ENCODE measurements at places on chromosomes 6 and 20. TPM values are rescaled to one million over a fixed set of nuclear protein-coding genes. Genes with fewer than 3 reads are reported as not detected.
A peak's percentile ranks its signal among the peaks of the same experiment; 100 is the strongest.

DNA sequence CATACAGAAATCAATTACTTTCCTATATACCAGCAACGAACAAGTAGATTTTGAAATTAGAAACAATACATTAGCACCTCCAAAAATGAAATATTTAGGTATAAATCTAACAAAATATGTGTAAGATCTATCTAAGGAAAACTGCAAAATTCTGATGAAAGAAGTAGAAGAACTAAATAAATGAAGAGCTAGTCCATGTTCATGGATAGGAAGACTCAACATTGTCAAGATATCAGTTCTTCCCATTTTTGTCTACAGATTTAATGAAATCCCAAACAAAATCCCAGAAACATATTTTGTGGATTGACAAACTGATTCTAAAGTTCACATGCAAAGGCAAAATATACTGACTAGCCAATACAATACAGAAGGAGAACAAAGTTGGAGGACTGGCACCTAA lies 33.7 kb downstream of the PREP start:
- peaks cover 3% of the 10 kb centered on the region for H3K4me1 ChIP-seq
- no peak overlapping the region for H3K27ac ChIP-seq
- no peak for DNase-seq
- no peak overlapping the region for H3K4me3 ChIP-seq
- no peaks in the 10 kb centered on the region for H3K27me3 ChIP-seq
- peaks cover 11% of the 10 kb centered on the region for H3K36me3 ChIP-seq

DNA sequence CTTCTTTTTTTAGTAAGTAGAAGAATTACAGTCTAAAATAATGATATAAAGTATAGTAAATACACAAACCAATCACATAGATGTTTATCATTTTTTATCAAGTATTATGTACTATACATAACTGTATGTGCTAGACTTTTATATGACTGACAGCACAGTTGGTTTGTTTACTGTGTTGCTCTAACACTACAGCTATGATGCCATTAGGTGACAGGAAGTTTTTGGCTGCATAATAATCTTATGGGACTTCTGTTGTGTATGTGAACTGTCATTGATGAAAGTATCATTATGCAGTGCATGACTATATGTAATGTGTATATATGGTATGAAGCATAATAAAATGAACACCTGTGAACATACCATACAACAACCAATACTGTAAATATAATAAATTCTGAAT lies 104.0 kb downstream of the ZFAND3 start:
- no peaks in the 10 kb centered on the region for H3K36me3 ChIP-seq
- peaks cover 20% of the 10 kb centered on the region for H3K4me1 ChIP-seq
- H3K27me3 ChIP-seq, result no peaks in the 10 kb centered on the region
- no peak overlapping the region for H3K4me3 ChIP-seq
- no peak for DNase-seq
- no peak overlapping the region for H3K27ac ChIP-seq

GRCh38 chr20:59646487-59646886 lies 42.1 kb downstream of the PHACTR3 start:
- H3K36me3 ChIP-seq, result no peaks in the 10 kb centered on the region
- H3K4me1 ChIP-seq, result no peaks in the 10 kb centered on the region
- H3K27ac ChIP-seq, result no peak overlapping the region
- no peak for DNase-seq

The PLN gene
- not detected for total RNA-seq

The PTPN1 gene
- total RNA-seq, result 67.3 TPM

DNA sequence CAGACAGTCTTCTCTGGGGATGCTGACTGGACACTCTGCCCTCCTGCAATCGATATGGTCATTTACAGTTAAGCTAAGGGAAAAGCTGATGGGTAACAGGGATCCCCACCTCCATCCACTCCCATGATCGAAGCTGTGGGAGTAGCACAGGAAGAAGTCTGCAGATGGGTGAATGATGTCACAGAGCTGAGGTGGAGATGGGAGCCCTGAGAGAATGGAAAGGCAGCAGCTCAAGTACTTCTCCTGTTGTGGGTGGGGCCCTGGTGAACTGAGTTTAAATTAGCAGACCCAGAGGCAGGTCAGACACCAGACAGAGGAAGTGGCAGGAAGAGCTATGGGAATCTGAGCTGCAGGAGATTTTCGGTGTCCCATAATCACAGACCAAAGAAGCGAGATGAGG lies 29.0 kb downstream of the HDGFL1 start:
- no peak overlapping the region for H3K27ac ChIP-seq
- DNase-seq, result no peak
- H3K36me3 ChIP-seq, result no peaks in the 10 kb centered on the region

The IRF4 gene
- total RNA-seq, result 703 TPM

GRCh38 chr20:21315138-21315537 lies 12.0 kb downstream of the XRN2 start:
- H3K36me3 ChIP-seq, result no peaks in the 10 kb centered on the region

The RALGAPB gene
- 35.0 TPM for total RNA-seq

DNA sequence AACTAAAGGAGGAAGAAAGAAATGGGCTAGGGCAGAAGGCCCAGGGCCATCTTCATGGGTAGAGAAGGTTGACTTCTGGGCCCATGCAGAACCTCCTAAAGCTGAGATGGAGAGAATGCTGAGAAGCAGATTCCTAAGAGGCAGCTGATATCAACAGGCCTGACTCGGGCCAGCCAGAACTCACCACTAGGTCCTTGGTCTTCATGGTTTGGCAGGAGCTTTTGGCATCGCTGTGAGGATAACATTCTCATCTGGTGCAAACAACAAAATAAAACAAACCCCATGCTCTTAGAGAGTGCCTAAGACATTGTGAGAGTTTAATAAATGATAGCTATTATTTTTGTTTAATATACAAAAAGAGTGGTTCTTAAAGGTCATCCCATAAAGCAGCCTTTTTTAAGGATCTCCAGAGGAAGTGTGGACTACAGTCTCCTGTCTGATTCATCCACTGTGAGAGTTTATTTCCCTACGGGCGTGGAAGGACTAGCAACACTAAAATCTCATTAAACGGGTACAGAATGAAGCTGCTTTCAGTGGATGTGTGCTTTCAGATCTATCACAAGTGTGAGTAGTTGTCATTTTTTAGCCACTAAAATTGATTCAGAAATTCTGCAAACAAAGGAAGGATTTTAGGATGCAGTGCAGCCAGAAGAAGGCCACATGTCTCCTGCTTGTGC lies 160.0 kb downstream of the PLCB4 start:
- H3K4me3 ChIP-seq, result no peak overlapping the region
- H3K27ac ChIP-seq, result no peak overlapping the region
- no peaks in the 10 kb centered on the region for H3K36me3 ChIP-seq
- no peaks in the 10 kb centered on the region for H3K4me1 ChIP-seq
- no peaks in the 10 kb centered on the region for H3K27me3 ChIP-seq
- no peak for DNase-seq

DNA sequence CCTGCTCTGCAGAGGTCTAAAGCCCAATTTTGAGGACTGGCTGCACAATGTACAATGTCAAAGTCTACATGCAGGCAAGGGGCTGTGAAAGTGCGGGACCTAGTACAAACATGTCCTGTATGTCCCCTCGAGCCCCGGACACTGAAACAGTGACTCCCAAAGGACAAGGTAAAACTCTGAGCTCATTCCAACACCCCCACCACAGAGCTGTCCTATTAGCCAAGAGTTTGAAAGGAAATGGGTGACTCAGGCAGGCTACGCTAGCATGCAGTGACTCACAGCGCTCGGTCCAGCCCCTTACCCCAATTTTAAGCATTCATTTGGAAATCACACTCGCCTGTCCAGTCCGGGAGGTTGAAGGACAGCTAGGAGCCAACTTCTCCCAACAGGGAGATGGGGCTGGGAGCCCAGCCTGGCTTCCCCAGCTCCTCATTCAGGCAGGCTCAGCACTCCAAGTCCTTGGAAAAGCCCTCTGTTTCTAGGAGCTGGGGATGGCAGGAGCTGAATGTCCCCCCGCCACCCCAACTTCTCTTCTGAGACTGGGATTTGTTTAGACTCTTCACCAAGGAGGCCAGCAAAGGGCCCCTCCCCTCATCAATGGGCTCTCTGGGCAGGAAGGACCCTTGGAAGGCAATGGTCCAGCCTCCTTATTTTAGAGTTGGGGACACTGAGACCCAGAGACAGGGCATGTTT lies 3.9 kb downstream of the SDC4 start:
- H3K4me1 ChIP-seq, result peaks cover 8% of the 10 kb centered on the region
- H3K27ac ChIP-seq, result no peak overlapping the region
- no peaks in the 10 kb centered on the region for H3K36me3 ChIP-seq
- no peak for DNase-seq

GRCh38 chr20:58372806-58373205 lies 16.2 kb upstream of the VAPB start:
- no peaks in the 10 kb centered on the region for H3K36me3 ChIP-seq
- H3K4me3 ChIP-seq, result no peak overlapping the region
- DNase-seq, result no peak

The POU3F2 gene
- total RNA-seq, result not detected

- H3K27me3 ChIP-seq, result no peaks in the 10 kb centered on the region
Observed at GRCh38 chr6:166588691-166589336, 2.3 kb upstream of the RAMACL start.

GRCh38 chr6:10837622-10837994 lies 731 bp downstream of the MAK start:
- peak overlapping the region; percentile 42 for H3K27ac ChIP-seq
- peak; percentile 23 for DNase-seq
- peak overlapping the region; percentile 27 for H3K4me3 ChIP-seq
- H3K36me3 ChIP-seq, result no peaks in the 10 kb centered on the region

DNA sequence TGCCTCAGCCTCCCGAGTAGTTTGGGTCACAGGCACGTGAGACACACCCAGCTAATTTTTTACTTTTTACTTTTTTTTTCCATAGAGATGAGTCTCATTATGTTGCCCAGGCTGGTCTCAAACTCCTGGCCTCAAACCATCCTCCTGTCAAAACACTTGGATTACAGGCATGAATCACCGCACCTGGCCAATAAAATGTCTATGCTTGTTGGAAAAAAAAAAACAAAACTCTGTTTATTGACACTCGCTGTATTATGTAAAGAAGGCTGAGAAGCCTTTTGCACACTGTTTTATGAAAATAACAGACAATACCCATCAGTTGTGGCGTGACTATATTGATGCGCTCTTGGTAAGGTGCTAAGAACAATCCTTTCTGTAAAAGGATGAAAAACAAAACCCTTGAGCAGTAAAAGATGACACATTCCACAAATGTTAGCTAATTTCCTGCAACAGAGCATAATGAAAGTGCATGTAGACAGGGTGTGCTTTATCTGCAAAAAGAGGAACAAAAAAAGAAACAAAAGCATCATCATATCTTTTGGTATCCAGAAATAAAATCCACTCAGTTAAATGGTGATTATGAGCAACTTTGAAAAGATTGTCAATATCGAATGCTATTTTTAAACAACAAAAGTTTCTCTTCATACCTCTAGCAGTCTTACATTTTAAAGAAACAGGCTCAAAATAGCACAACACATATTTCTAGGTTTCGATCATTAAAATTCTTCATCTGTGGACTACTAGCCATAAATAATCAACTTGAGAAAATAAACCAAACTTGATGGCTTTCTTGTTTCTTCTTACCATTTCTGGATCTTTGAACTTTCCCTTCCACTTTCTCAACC lies 108.3 kb upstream of the PHACTR1 start:
- H3K27ac ChIP-seq, result no peak overlapping the region
- no peaks in the 10 kb centered on the region for H3K36me3 ChIP-seq
- H3K4me1 ChIP-seq, result no peaks in the 10 kb centered on the region
- no peaks in the 10 kb centered on the region for H3K27me3 ChIP-seq
- H3K4me3 ChIP-seq, result no peak overlapping the region

The ZSCAN23 gene
- 1.3 TPM for total RNA-seq

DNA sequence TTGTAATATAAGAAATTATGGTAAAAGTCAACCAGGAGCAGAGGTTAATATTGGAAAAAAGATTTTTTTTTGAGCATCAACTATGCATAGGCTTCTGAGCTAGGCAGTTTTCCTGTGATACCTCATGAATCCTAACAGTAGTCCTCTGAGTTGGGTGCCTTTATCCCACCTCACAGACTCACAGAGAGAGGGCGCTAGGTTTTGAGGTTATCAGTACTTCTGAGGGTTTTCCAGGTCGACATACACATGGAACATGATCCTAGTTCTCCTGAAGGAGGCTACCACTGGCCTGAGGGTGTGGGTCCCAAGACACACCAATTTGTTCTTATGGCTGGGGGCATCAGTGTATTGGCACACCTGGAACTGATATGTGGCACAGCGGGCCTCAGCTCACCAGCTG lies 358.8 kb upstream of the JAG1 start:
- no peaks in the 10 kb centered on the region for H3K4me1 ChIP-seq
- no peak for DNase-seq
- no peak overlapping the region for H3K4me3 ChIP-seq
- no peaks in the 10 kb centered on the region for H3K36me3 ChIP-seq
- H3K27me3 ChIP-seq, result no peaks in the 10 kb centered on the region

The BANF2 gene
- not detected for total RNA-seq

- H3K27ac ChIP-seq, result no peak overlapping the region
- H3K4me3 ChIP-seq, result no peak overlapping the region
- H3K27me3 ChIP-seq, result no peaks in the 10 kb centered on the region
- no peaks in the 10 kb centered on the region for H3K36me3 ChIP-seq
- no peak for DNase-seq
- H3K4me1 ChIP-seq, result no peaks in the 10 kb centered on the region
Observed at GRCh38 chr6:3422435-3423070, 34.3 kb downstream of the SLC22A23 start.

The SLC52A3 gene
- total RNA-seq, result not detected

The RIPOR3 gene
- total RNA-seq, result not detected

The CCN5 gene
- not detected for total RNA-seq

DNA sequence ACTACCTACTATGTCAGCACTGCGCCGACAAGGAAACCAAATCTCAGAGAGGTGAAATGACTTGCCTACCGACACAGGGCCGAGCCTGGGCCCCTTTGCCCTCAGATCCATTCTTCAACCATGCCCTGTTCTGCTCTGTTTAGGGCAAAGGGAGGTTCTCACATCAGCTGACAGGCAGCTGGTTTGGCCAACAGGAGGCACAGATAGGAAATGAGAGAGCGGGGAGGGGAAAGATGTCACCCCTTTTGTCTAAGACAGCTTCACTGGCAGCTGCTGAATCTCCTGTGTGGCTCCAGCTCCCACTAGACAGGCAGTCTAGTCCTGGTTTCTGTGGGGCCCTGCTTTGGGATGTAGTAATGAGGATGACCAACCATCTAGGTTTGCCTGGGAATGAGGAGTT lies 158.7 kb downstream of the TMEM200A start:
- H3K36me3 ChIP-seq, result no peaks in the 10 kb centered on the region
- no peak overlapping the region for H3K4me3 ChIP-seq
- H3K27ac ChIP-seq, result no peak overlapping the region
- no peaks in the 10 kb centered on the region for H3K27me3 ChIP-seq

DNA sequence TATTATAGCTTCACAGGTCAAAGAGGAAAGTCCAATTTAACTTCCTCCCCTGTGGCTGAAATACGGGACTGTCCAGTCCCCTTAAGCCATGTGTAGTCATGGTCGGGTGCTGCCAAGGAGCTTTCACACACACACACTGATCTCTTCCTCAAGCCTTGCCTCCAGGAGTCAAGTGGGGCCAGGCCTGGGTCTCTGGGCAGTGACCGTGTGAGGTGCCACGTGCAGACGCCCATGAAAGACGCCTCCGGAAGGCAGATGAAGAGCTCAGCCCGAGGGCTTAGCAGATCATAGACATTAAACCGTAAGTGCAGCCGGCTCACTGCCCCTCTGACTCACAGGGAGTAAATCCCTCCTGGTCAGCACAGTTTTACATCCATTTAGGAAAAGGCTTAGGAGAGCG lies 4.2 kb downstream of the GABRR2 start:
- no peak overlapping the region for H3K27ac ChIP-seq
- no peak overlapping the region for H3K4me3 ChIP-seq
- H3K4me1 ChIP-seq, result no peaks in the 10 kb centered on the region
- no peak for DNase-seq

All from CD8-positive, alpha-beta memory T cell (primary cell).